ENCODE measurements at places on chromosomes 2 and 18. TPM values are rescaled to one million over a fixed set of nuclear protein-coding genes. Genes with fewer than 3 reads are reported as not detected.
A peak's percentile ranks its signal among the peaks of the same experiment; 100 is the strongest.

Gene ATG4B
- 66.6 TPM for total RNA-seq

Gene GALNT13
- total RNA-seq = 1.3 TPM

Gene DHRS9
- total RNA-seq = 19.1 TPM

Gene IFIH1
- 2.6 TPM for total RNA-seq

GRCh38 chr2:218081695-218082094 is 12.6 kb downstream of the RUFY4 start:
- DNase-seq = no peak

DNA sequence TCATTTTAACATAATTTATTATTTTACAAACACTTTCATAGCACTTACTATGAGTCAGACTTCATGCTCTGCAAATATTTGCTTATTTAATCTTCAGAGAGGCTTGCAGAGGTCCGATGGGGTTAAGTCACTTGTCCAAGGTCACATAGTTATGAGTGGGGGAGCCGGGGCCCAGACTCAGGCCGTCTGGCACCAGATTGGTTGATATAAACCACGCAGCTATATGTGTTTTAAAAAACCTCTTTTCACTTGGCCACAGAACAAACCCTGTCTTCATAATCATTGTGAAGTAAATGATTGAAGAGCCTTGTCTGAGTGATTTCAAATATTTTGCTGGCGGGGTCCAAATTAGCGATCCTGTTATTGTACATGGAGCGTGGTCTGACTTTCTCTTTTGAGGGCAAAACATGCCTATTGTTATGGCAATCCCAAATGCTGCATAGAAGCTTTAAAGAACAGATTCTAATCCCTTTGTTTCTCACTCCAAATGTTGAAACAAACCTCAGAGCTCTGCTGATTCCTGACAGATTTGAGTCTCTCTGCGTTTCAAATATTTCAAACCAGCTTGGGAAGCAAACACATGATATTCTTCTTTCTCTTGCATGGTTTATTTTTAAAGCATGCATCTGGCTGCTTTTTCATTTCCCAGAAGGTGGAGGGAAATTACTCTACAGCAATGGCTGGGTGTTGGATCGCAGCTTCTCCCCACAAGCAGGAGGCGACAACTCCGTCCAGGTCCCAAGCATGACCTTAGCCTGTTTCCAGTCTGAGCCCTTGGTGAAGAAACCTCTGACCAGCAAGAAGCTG is 142.4 kb downstream of the DDX1 start:
- DNase-seq = peak; percentile 15

DNA sequence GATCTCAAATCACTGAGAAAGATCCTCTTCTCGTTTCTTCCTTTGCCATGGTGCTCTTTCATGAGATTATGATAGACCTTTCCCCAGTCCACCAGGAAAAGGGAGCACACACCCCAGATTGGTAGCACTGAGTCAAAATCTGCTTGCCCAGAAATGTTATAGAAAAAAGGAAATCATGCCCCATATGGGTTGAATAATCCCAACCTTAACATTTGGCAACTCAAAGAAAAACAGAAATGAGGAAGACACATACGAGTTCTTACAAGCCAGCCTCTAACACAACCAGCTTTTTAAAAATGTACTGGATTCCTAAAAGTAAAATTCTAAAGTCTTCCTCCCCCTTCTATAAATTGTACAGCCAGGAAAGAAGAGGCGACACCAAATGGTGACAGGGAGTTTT is 103.0 kb downstream of the ANKRD44 start:
- no peak for DNase-seq

DNA sequence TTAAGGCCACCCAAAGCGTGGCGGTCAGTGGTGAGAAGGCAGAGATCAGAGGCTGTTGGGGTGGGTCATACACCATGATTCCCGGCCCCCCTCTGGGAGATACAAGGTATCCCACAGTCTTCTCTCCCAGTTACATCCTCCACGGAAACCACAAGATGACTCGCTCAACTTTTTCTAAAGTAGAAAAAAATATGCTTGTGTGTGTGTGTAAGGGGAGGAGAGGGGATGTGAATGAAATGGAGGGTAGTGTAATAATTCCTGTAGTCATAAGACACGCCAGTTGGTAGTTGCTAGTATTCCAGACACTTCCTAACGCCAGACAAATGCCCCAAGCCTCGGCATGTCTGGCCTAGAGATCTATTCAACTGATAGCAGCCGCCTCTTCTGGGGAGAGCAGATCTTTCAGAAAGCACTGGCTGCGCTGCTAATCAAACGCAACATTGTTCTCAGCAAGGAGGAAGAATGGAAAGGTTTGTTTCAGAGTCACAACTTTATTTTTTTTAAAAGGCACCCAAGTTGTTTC is 143.5 kb downstream of the TGIF1 start:
- DNase-seq = peak; percentile 91

DNA sequence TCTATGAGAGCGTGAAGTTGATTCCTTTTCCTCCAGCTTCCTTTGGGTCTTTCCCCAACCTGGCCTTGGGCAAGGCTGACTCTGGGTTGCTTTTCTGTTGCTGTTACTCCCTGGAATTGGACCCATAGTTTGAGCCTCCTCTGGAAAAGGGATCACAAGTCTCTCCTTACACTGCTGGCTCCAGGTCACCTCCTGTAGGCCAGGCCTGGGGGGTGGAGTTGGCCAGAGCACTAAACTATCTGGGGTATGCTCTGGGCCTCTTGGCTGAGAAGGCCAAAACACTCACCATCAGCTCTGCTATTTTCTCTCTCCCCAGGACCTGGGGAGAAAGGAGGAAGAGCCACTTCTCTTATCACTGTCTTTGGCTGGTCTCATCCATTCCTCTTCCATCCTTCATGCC is 56.5 kb upstream of the NCOA1 start:
- no peak for DNase-seq

DNA sequence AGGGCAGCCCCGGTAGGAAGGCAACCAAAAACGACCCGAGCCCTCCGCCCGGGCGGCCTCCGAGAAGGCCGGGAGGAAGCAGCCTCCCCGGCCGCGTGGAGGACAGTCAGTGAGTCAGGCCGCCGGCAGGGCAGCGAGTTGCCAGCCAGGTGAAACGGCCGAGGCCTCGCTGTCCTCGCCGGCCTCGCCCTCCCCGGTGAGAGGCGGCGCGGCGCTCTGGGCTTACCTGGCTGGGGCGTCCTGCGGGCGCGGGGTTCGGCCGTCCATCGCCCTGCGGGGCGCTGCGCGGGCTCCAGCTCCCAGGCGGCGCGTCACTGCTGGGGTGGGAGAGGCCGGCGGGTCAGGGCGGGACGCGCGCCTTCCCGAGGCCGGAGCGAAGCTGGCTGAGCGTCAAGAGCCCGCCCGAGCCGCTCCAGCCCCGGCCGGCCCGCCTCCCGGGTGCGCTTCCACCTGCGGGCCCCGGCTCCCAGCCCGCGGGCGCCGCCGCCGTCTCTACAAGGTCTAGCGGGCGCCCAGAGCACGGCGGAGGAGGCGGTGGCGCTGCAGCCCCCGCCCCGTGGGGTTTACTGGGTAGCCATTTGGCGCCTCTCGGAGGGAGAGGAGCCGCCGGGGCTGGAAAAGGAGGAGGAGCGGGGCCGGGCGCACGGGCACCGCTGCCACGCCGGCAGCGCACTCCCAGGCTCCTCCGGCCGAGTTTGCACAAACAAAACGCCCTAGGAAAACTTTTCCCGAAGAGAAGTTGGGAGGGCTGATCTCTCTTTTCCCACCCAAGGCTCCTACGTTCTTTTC is 499 bp downstream of the COBLL1 start:
- peak; percentile 38 for DNase-seq

- no peak for DNase-seq
Measured at GRCh38 chr2:100783987-100784386, 36.0 kb upstream of the NPAS2 start.

- DNase-seq = no peak
Measured at GRCh38 chr2:160097326-160097725, 34.9 kb upstream of the PLA2R1 start.
